ENCODE measurements at places on chromosomes 6 and 20.

DNA sequence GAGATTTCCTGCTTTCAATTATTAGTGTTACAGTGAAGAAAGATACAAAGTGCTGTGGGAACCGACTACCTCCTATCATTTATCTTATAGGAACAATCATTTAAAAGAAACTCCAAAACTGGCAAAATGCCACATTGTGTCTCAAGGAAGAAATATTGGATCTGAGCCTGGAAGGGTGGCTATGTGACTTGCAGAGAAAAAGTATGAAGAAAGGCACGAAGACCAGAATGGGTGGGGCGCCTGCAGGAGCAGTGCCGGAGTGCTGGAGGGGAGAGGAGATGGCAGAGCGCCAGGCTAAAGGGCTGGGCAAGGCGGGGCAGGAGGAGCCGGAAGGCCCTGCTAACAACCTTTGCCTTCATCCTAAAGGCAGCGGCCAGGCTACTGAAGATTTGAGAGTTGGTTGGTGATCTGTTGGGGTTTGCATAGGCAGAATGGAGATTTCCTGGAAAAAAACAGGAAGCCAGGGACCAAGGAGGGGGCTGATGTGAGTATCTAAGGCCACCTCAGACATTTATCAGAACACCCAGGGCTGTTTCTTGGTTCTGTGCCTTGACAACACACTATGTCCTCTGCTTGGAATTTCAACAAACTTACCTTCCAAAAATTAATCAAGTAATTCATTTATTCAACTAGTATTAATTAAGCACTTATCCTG is 125.6 kb downstream of the MAFB start:
- DNase-seq: peak; percentile 30

DNA sequence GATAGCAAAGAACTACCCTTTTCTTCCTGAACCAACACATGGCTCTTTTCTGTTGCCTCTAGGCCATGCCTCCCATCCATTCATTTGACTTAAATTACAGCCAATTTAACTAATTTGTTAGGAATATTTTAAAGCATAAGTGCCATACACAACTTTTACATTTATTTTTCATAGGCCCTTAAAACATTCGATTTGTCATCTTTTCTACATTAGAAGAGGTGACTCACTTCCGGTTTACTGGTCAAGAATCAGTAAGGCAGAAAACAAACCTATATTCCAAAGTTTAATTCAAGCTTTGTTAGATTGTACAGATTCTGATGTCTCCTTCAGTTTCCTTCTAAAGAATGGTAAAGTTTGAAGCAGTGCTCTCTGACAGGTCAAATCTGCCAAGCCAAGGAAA is 344.3 kb downstream of the SAMD5 start:
- DNase-seq: no peak

DNA sequence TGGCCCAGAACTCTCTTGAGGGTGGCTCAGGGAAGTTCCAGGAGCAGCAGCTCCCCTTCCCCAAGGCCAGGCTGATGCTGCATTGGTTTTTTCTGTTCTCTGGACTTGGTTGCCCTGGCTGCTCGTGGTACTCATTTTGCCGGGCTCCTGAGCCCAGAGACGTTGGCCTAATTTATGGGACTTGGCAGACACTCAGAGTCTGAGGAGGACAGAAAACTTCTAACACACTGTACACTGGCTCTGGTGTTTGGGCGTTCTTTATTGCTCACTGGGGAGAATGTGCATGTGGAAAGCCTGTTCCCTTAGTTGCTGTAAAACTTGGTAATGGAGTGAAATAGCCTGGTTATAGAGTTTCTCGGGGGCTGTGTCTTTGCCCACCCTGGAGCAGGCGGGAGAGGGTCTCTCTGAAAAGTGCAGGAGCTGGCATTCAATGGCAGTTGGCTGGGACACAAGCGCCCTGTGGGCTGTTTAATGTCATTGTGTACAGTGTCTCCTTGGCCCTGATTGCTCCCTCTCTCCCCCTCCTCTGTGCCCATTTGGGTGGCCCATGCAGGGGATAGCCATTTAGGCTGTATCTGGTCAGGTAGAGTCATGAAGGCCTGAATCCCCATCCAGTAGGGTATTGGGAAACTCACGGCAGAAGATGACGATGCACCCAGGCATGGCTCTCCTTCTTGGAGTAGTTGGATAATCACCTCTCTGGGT is 109.3 kb downstream of the CDC5L start:
- no peak for DNase-seq

DNA sequence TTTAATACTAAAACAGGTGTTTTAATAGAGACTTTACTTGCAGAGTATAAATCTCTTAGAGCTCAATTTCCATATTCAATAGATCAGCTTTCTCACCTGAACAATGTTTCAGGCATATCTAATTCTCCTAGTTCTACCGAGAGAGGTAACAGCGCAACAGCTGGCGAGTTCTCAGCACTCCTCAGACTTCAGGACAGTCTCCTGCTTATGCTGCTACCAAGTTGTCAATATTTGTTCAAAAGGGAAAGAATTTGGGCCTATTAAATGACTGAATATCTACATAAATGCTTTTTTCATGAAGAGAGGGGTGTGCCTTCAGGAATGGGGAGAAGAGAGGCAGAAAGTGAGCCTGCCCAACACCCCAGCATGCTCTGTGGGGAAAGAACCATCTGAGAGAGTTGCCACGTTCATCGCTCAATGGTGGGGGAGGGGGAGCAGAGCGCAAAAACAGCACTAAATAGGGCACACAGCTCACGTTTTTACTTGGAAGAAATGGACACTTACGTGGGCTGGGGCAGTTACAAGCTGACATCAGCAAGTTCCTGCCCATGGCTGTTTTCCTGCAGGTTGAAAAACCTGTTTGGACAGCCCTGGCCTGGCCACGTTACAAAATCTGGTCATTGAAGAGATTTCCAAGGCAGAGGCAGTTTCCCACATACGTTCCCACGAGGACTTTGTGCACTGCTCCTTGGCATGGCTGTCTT is 38.0 kb downstream of the EZR start:
- peak; percentile 37 for DNase-seq

- no peak for DNase-seq
Observed at GRCh38 chr6:13859871-13860555, 45.7 kb upstream of the MCUR1 start.

GRCh38 chr6:125750692-125751333 is 1.4 kb downstream of the HEY2 start:
- DNase-seq: no peak

DNA sequence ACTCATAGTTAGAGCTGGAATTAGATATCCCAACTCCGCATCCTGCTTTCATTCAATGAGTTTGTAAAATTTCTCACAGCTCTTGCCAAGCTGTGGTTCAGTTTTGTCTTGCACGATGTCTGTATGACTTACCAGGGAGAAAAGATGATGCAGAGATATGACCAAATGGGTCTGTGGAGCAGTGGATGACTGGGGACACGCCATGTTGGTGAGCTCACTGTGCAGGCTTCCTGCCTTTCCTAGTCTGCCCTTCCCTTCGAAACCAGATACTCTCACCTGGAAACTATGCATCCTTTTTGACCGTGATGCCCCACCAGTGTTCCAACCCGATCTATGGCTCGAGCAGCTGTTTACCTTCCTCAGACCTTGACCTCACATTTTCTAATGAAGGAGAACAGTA is 262.7 kb upstream of the BMP2 start:
- no peak for DNase-seq

DNA sequence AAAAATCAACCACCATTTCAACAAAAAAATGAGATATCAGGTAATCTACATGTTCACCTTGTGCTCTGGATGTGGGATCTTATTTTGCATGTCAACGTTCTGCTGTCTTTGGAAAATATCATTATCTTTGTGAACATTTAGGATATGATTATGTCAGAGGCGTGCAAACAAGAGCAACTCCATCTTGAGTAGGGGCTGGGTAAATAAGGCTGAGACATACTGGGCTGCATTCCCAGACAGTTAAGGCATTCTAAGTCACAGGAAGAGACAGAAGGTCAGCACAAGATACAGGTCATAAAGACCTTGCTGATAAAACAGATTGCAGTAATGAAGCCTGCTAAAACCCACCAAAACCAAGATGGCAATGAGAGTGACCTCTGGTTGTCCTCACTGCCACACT is 28.8 kb upstream of the ZBTB24 start:
- DNase-seq: no peak

- no peak for DNase-seq
Observed at GRCh38 chr6:70231311-70231710, 71.6 kb downstream of the COL9A1 start.

DNA sequence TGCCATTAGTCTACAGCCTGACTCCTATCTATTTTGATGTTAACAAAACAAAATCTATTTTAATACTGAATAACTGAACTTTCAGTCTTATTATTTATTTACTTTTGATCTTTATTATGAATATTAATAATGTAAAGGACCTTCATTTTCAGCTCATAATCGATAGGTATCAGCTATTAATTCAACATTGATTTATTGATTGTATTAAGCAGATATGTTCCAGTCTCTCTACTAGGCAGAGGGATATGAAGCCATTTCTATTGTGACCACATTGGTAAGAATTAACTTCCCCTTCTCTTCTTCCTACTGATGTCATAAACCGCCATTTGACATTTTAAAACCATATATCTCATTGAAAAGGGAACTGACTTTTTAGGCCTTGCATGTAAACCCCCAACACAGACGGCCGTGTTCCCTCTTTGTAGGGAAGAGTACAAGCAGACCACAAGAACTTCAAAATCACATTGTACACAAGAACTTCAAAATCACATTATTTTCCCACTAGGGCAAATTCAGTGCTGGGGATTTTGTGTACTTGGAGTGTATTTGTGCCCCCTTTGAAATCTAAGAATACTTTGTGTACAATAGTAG is 69.5 kb upstream of the FABP7 start:
- no peak for DNase-seq

Measured in left renal pelvis (tissue), 4 donors.